ENCODE measurements at places on chromosomes 1 and 21.

DNA sequence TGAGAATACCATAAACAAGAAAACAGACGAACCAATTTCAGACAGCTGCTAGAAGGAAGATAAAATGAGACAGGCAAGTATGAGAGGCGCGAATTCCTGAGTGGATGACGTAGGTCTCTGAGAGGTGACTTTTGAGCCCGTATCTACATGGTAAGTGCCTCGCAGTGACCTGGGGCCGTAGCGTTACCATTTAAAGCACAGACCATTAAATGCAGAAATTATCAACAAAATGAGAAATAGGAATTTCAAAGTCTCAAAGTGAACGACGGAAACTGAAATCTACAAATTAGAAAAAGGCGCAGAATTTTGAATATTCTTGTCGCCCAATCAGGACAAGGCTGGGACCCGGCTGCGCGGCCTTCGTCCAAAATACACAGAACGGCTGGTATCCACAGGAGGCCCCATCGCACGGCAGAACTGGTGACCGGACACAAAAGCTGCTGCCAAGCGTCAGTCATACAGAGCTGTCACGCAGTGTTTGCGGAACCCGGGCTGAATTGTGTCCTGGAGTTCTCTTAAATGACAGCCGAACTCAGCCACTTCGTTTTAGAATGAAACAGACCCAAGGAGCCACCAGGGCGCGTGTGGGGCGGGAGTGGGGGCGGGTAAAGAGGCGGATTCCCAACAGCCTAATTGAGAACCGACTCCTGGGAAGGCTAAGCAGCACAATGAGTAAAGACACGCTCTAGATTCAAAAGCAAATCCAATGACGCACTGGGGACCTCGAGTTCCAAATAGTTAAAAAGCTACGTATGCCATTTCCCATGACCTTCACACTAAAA is 13.8 kb upstream of the BOLA1 start:
- peak; percentile 81 for DNase-seq

- DNase-seq = no peak
These were observed 174.0 kb downstream of the TRABD2B start for GRCh38 chr1:47823040-47823808.

DNA sequence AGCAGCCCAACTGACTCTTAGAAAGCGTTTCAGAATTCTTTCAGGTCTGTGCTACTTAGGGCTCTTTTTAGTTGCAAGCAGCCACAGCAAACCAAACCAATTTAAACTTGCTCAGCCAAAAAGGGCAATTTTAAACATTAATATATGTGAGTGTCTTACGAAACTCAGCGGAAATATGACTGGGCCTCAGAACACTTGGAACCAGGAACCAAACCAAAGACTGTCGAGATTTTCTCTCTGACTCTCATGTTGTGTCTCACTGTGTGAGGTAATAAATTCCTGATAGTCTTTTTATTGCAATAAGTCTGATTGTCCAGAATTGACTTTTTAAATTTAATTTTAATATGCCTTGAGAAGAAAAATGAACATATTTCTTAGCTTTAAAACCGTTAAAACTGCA is 122.3 kb downstream of the SYF2 start:
- no peak for DNase-seq

- DNase-seq = no peak
These were observed 84.7 kb downstream of the NDUFS5 start for GRCh38 chr1:39110882-39111281.

GRCh38 chr1:204866051-204866596 is 4.5 kb upstream of the NFASC start:
- DNase-seq = no peak

GRCh38 chr21:44939532-44940115 is at the start of gene SLX9:
TSS of gene SLX9 (plus strand) at chr21:44940029. CDS start at chr21:44940058, 29 bp downstream.
- no peak for DNase-seq

DNA sequence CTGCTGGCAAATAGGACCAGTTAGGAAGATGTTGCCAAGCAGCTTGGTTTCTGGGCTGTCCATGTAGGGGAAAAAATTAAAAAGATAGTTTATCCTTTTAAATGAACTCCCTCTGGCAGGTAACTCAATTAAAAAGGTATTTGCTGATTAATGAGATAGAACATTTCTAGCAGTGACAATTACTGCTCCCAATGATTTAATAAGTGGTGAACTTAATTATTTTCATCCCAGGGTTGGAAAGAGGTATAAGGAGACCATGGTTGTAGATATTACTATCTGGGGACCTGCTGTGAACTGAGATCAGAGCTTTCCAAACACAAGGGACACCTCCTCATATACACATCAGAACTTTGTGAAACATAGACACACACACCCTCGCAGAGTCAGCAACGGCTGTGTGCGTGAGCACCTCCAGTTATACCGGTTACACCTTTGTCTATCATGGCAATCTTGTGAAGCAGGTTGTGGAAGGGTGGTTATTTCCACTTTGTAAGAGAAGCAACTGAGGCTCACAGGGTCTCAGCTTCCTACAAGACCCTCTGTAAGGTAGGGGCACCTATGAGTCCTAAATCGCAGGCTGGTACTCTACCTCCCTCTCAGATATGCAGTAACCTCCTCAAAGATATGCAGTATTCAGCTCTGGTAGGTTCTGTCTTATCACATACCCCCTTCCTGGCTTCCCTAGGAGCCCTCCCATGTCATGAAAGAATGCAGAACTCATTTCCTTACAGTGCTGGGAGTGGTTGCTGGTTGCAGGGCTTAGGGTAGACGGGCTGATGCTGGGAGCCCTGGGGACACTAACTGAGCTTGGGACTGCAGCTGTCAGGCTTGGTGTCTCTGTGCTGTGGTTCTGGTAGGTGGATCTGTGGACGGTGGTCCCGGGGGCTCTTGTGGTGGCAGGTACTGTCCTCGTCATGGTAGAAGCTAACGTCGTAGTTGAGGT is 18.5 kb upstream of the MAGOH start:
- DNase-seq = no peak

DNA sequence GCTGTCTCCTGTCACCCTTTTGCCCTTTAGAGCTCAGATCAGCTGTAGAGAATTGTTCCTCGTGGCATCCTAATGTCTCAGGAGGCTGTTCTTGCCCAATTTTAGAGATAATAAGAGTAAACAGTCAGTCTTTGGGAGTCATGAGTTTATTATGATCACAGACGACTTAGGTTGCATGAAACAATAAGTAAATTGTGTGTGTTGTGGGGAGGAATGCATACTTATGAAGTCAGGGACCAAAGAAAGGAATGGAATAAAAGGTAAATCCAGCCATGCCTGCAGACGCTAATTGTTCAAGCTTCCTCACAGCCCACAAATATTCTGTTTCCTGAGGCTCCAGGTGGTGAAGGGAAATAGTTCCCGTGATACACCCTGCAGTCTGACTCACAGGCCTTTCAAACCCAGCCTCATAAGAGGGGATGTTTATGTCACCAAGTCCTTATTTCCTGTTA is 897 bp downstream of the EPHX4 start:
- peak; percentile 9 for DNase-seq
